CD4-positive, alpha-beta T cell (primary cell): ENCODE measurements at places on chromosomes 12 and 14.

- DNase-seq = no peak
These were observed 86.7 kb downstream of the PRIMA1 start for GRCh38 chr14:93701562-93701961.

DNA sequence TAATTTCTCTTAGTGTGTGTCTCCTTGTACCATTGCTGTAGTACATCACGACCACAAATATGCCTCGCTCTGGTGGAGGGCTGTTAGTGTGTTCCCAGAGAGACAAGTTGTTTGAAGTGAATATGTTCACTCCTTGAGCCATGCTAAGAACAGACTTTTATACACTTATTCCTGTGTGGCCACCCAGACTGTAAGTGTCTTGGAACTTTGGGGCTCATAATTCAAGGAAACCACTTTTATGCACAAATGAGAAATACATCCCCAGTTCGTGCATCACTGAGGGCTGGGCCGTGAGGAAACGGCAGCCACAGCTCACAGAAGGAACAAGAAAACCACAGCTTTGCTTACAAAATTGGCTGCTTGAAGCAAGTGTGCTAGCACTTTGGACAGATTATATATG lies 362.2 kb upstream of the DDHD1 start:
- no peak for DNase-seq

GRCh38 chr12:26848156-26848825 lies 15.3 kb upstream of the ITPR2 start:
- no peak for DNase-seq

GRCh38 chr14:65976761-65977404 lies 509.3 kb upstream of the CCDC196 start:
- no peak for DNase-seq

DNA sequence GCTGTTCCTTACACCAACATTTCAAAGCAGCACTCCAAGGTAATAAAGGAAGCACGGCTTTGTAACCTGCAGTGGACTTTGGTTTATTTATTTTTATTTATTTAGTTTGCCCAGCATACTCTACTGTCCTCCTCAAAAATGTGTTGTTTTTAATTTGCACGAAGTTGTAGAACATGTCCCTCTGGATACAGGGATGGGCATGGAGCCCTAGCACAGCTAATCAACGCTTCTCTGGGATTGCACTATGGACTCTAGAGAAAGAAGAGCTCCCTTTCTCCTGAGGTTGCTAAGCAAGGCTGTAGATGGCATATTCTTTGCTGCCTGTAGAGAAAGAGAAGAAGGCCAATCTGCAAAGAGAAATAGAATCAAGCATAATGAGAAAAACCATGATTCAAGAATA lies 5.9 kb upstream of the ANAPC5 start:
- no peak for DNase-seq

DNA sequence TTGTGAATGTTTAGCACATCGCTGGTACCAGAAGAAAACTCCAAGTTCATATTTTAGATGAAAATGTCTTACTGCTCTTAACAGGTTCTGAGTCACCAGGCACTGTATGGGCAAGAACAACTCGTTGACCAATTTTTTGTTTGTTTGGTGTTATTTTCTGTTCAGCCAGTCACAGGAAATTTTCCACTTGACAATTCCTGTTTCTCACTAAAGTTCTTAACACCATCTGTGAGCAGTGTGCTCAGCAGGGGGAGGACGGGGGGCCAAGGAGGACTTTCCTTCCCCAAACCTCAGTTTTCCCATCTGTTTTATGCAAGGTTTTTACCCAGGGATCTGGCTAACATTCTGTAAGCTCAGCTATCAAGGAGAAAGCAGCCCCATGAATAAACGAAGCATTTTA lies 3.0 kb downstream of the NUAK1 start:
- DNase-seq = no peak

- no peak for DNase-seq
These were observed 444.9 kb downstream of the EGLN3 start for GRCh38 chr14:33505963-33506329.

DNA sequence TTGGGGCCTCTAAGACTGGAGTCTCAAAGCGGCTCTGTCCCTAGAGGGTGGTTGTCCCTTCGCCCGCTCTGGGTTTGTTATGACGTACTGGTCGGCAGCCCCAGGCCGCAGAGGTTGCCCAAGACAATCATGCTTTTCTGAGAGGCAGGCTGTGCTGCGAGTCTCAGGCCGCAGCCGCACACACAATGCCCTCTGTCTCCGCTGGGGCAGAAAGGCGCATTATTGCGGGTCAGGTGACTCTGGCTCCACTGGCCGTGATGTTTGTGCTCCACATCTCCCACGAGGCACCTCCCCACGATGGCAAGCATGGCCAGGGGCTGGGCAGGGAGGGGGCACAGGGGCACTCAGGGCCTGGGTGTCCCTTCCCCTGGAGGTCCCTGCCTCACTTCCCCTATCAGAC lies 21.0 kb upstream of the PLEKHG3 start:
- DNase-seq = no peak

DNA sequence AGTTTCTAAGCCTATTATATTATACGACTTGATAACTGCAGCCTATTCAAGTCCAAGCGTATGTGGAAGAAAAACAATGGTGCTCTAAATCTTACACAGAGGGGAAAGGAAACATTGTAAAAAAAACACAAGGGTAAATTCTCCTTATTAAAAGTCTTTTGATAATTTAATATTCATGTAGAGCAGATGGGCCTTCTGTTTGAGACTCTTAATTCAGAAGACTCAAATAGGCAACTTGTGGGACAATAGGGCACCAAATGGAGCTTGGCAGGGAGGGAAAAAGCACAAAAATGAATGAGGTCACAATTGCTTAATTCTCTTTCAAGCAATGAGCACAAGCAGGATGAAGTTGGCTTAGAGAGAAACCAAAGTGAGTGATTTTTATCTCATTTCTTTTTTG lies 159.4 kb downstream of the NELL2 start:
- DNase-seq = no peak

DNA sequence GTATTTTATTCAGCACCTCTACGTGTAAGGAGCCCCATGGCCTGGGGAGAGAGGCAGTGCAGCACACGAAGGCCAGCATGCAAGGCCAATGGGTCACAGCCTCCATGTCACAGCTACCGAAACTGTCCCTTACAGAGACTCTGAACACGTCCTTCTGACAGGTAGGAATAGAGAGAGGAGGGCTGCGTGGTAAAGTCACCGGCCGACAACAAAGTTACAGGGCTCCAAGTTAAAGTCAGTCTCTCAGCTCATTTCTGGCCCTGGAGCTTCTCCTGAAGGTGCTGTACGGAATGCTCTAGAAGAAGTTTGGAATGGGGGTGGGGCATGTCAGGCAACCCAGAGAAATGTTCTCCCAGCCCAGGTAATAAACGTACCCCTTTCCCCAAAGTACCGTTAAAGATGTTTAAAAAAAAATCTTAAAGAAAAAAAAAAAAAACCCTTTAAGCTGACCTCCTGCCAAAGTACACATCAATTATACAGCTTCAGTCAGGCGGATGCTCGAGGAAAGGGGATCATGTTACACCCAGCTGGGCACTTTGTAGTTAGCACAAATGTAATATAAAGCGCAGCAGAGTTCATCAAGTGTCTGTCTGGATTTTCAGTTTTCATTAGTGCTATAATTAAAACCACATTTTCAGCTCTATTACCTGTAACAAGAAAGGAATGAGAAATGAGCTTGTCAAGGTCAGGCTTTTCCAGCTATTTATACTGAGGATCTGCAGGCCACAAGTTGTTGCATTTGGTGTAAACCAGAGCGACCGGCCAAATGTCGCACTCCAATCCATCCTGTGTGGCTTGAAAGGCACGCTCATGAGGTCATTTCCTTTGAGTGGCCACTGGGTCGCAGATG lies 53.3 kb upstream of the CDKN3 start:
- no peak for DNase-seq

DNA sequence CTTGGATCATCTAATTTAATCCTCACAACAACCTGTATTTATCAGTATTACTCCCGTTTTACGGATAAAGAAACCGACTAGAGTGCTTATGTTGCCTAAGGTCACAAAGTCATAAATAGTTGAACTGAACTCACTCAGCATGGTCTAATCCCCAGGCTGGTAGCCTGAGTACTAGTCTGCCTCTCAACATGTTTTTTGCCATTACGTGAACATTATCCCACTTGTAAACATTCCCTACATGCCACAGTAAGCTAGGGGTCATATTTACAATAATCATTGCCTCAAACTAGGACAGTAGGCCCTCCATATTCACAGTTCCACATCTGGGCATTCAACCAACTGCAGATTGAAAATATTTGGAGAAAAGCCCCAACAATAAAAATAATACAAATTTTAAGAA lies 12.1 kb downstream of the SNRPF start:
- DNase-seq = no peak

DNA sequence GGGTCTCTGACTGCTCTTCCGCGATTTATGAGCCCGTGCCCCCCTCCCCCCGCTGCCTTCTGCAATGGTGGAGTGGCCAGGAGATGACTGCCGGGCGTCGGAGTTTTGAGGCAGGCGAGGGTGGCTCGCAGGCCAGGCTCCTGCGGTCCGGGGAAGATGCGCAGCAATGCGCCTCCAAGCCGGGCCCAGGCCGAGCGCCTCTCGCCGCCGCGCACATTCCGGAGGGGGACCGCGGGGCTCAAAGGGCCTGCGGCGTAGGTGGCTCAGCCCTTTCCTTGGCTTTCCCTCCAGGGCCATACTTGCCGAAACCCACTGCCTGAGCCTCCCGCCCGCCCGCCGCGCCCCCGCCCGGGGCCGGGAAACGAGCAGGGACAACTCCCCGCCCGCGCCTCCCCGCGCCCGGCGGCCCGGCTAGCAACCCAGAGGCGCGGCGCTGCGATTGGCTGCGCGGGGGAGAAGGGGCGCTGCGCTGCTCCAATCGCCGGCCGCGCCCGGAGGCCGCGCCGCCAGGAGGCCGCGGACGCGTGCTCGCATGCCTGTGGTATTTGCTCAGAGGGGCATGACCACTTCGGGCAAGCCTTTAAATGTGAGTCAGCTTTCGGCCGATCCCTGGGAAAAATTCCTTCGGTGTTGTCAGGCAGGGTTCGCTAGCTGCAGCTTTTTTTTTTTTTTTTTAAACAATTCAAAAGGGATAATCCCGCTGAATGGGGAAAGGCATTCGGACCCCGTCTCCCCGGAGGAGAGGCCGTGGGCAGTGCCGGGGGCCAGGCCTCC lies 157.9 kb upstream of the PARP11 start:
- DNase-seq = peak; percentile 56

DNA sequence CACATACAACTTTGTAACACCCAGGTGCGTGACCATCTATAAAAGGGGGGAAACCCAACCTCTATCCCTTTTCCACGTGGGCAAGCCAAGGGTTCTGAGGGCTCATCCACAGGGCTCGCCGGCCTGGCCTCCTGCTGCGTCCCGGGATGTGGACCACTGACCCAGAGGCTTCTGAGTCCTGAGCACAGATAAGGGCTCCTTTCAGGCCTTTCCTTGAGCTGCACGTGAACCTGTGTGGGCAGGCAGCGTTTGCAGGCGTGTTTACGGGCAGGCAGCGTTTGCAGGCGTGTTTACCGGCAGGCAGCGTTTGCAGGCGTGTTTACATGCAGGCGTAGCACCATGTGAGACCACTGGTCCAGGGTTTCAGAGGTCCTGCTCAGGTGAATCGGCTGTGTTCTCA lies 3.8 kb downstream of the TCL1A start:
- no peak for DNase-seq
